ENCODE measurements at places on chromosomes 6 and 20.

DNA sequence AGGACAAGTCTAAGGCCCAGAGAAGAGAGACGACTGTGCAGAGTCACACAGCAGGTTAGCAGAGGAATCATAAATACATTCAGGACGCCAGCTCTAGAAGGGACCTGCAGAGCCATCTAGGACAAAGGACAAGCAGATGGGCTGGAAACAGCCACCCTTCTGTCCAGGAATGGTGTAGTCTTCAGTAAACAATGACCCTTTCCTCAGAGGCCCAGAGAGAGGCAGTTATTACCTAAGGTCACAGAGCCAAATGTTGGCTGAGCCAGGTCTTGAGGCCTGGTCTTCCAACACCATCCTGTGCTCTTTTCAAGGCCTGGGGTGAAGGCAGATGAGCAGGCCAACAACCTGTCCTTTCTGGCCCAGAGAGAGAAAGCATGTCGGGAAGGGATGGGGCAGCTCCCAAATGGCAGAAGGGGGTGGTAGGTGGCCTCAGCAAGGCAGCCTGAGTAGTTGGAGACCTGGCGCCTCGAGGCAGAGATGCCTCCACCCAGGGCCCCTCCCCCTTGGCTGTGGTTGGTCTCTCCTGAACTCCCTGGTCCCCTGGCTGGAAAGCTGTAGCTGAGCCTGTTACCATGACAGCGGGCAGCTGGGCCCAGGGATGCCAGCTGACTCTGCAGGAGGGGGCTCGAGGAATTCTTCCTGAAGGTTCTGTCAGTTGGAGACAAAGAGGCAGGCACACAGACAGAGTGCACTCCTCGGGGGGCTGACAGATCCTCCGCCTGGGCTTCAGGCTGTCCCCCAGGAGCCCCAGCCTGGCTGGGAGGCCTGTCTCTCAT is 24.8 kb downstream of the EPB41L1 start:
- DNase-seq = no peak

DNA sequence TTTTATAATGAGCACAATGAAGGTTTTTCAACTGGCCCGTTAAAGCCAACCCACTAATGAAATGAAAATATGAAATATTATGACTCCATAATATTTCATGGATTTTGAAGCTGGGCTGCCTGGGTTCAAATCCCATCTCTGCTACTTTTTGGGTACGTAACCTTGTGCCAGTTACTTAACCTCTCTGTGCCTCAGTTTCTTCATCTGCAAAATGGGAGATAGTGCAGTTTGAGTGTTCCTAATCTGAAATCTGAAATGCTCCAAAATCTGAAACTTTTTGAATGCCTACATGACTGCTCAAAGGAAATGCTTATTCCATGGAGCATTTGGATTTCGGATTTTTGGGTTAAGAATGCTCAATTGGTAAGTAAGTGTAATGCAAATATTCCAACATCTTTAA is 29.5 kb downstream of the PTPRA start:
- no peak for DNase-seq

GRCh38 chr6:89886378-89887120 is 7.7 kb upstream of the GJA10 start:
- no peak for DNase-seq

DNA sequence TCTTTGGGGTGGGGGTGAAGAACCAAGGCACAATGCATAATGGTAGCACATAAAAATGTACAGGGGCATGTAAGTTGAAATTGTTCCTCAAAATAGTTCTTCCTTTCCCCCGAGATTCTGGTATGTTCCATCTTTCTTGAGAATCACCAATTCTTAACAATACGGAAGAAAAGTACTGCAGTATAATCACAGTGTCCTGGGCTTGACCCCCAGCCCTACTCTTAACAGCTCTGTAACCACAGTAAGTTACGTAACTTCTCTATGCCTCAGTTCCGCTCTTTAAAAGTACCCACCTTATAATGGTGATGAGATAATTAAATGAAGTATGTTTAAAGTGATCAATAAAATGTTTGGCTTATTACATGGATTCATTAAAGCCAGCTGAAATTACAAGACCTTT is 104.5 kb downstream of the SMLR1 start:
- DNase-seq = no peak

GRCh38 chr6:112466373-112467151 is 119.4 kb downstream of the RFPL4B start:
- no peak for DNase-seq

DNA sequence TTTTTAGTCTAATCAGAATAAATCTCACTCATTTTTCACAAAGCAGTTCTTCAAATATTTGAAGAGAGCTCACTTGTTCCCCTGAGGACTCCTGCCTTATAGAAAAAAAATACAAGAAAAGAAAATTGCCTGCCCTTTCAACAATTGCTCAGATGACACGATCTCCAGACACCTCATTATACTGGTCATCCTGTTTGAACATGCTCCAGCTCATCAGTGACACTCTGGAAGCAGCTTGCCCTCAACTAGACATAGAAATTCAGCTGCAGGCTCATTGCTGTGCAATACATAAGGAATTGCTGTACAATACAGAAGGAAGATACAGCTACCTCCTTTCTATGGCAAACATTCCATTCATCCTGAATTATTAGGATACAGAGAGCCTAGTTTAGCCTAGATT is 73.1 kb downstream of the OPN5 start:
- no peak for DNase-seq

DNA sequence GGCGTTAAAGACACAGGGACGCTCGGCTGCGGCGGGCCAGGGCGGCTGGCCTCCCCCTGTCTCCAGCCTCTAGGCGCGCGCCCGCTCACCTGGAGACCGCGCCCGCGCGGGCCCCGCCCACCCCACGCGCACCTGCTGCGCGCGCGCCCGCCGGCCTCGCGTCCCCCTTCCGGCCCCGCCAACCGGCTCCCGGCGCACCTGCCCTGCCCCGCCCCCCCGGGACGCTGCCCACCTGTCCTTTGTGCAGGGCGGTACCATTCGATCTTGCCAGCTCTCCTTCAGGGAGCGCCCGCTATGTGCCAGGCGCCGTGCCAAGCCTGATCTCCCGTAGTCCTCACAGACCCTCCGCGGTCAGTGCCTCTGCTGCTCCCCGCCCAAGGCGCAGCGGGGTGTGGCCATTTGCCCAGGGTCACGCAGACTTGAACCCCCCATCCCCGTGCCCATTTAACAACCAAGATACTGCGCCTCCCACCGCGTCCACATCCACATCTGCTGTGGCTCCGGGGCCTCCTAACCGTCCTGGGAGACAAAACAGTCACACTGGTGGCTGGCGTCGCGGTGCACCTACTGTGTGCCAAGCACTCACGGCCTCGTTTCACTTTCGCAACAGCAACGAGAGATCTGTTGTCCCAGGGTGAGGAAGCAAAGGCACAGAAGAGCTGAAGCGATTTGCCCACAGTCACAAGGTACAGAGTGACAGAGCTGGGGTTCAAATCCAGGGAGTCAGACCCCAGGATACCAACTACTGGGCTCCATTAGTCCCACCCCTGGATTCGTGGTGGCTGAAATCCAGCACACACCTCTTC is 48.1 kb downstream of the NOL4L start:
- peak; percentile 74 for DNase-seq

GRCh38 chr6:73418081-73418741 is 23.6 kb downstream of the DDX43 start:
- no peak for DNase-seq

GRCh38 chr6:109867009-109867969 is 110.8 kb upstream of the GPR6 start:
- no peak for DNase-seq

DNA sequence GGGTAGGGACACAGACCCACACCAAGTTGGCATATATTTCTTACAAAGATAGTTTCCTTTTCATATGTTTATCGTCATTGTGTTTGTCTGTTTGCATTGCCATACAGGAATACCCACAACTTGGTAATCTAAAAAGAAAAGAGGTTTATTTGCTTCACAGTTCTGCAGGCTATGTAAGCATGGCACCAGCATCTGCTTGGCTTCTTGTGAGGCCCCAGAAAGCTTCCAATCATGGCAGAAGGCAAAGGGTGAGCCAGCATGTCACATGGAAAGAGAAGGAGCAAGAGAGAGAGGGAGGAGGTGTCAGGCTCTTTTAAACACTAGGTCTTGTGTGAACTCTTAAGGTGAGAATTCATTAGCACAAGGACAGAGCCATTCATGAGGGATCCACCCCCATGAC is 52.5 kb downstream of the CCN2 start:
- DNase-seq = no peak

DNA sequence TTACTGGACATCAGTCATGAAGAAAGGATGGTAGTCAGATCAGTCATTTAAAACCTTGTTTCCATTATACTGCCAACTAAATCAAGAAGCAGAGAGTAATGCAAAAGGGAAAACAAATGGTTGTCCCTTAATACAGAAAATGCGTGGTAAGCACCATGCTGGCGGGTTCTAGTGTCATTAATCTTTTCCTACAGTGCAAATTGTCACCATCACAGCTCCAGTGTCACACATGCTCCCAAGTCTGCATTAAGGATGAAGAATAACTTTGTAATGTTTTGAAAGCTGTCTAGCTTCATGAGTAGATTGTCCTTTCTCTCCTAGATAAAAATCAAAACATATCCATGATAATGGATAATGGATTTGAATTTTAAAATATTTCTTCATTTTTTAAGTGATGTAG is 735.6 kb downstream of the EPHA7 start:
- DNase-seq = no peak

DNA sequence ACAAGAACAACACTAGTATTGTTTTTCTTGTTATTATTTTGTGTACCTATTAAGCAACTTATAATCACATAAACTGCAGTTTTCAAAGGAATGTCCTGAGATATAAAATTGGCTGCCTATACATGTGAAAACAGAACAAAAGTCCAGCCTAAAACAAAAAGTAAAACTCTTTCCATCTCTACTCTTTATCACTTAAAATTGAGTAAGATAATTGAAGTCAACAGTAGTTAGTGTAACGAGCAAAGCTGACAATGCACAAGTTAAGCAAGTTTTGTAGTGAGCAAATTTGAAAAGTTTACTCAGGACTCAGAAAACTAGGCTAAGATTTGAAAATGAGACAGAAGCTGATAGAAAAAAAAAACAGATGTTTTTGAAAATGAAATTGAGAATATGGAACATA is 941.4 kb upstream of the MAN1A1 start:
- DNase-seq = no peak

DNA sequence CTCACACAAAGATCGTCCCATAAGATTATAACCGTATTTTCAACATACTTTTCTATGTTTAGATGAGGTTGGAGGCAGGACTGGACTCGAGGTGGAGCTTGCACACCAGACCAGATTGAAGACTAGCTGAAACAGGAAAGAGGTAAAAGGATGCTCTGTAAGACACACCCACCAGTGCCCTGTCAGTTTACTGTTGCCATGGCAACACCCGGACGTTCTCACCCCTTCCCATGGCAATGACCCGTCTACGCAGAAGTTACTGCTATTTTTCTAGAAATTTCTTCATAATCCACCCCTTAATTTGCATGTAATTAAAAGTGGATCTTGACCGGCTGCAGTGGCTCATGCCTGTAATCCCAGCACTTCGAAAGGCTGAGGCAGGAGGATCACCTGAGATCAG is 13.6 kb upstream of the SRSF6 start:
- DNase-seq = no peak

GRCh38 chr6:110315869-110316398 is 42.2 kb downstream of the METTL24 start:
- DNase-seq = no peak

GRCh38 chr6:34381081-34381480 is 11.4 kb downstream of the NUDT3 start:
- no peak for DNase-seq

GRCh38 chr20:16898433-16898832 is 150.3 kb downstream of the OTOR start:
- no peak for DNase-seq

GRCh38 chr20:63103402-63104311 is 96.9 kb upstream of the BHLHE23 start:
- DNase-seq = no peak

GRCh38 chr20:13099676-13100075 is 90.9 kb downstream of the SPTLC3 start:
- no peak for DNase-seq

DNA sequence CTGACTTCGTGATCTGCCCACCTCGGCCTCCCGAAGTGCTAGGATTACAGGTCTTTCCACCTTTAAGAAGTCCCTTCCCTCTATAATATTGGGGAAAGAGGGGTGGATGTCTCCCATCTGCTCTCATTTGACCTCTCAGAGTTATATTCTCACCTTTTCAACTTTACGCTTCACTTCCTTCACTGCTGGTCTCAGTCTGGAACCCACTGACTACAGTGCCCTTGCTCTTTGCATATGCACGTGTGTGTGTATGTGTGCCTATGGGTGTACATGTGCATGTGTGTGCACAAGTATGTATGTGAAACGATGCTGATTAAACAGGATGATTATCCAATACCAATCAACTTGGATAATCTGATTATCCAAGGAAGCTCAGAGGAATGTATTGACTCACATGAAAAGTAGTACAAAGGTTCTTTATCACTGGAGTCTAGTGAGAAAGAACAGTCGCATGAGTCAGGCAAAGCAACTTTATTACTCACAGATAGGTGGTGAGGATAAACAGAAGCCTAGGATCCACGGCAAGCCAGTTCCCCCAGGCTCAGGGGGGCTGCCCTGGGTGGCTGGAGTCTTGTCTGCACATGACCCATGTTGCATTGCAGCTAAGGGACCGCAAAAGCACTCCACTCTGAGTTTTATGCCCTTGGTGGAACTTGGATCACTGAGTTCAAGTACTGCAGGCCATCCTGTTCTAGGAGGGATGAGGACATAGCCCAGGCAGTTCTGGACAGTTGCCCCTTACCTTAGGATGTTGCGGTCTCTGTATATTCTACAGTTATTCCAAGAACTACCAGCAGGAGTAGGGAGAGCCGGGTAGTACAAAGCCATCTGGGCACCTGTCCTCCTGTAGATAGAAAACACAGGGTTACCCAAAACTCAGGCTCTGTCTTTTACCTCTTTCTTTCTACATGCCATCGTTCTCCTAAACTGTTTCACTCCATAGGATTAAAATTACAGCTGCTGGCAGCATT is 50.9 kb downstream of the SNRNP48 start:
- no peak for DNase-seq

GRCh38 chr6:166351715-166352285 is 9.5 kb upstream of the SFT2D1 start:
- peak; percentile 49 for DNase-seq

- no peak for DNase-seq
Measured at GRCh38 chr20:48613926-48614325, 213.9 kb downstream of the PREX1 start.

All from T47D (cell line).